ENCODE measurements at places on chromosomes 1 and 21. TPM values are rescaled to one million over a fixed set of nuclear protein-coding genes. Genes with fewer than 3 reads are reported as not detected.

GRCh38 chr1:115467196-115467595, 129.1 kb upstream of the NGF start:
- no peak overlapping the region for H3K27ac ChIP-seq
- no peaks in the 10 kb centered on the region for H3K27me3 ChIP-seq
- H3K4me3 ChIP-seq, result no peak overlapping the region

- H3K4me3 ChIP-seq, result no peak overlapping the region
Measured at GRCh38 chr21:28325618-28326017, 667.1 kb downstream of the LTN1 start.

TXLNA gene
- polyA plus RNA-seq, result 64.0 TPM

- no peak within 1 kb of the TSS for H3K27ac ChIP-seq
- DNase-seq, result no peak
- H3K27me3 ChIP-seq, result peaks cover 28% of the 10 kb centered on the region
- no peak within 1 kb of the TSS for H3K4me3 ChIP-seq
- no peaks in the 10 kb centered on the region for H3K36me3 ChIP-seq
Measured at GRCh38 chr1:39788758-39789570, at the start of gene BMP8B. Gene BMP8B, minus strand, starts transcription at chr1:39788865. Its CDS starts 380 bp downstream, at chr1:39788485.

DNA sequence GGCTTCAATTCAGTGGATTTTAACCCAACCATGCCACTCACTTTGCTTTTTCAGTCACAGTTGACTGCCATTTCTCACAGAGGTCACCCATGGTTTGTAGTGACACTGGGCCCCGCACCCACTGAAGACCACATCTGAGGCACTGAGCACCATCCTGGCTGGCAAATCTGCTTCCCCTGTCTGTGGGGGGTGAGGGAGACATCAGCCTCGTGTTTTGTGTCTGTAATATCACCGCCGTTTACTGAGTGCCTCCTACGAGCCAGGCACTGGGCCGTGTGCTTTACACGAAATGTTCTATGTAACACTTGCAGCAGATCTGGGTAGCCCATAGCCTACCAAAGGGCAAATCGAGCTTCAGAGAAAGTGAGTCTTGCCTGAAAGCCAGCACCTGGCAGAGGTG, 161.8 kb downstream of the PGBD5 start:
- H3K27ac ChIP-seq, result no peak overlapping the region
- H3K36me3 ChIP-seq, result peaks cover 11% of the 10 kb centered on the region
- H3K4me1 ChIP-seq, result no peaks in the 10 kb centered on the region
- H3K27me3 ChIP-seq, result no peaks in the 10 kb centered on the region
- H3K4me3 ChIP-seq, result no peak overlapping the region
- no peak for DNase-seq

DNA sequence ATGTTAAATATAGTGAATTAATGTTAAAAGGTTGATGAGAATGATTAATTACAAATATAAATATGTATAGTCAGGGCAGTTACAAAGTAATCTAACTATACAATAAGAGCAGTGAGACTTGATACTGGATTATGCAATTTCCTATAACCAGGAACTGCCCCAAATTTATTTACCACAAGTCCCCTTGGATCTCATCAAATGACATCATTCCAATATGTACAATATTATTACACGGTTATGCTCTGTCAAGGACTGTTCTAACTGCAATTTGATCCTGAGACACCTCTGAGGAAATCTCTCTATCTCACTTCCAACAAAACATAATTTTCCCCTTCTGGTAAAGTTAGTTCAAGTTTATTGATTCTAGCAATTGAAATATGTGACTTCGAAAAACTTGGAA, 917.6 kb downstream of the NCAM2 start:
- DNase-seq, result no peak
- H3K27ac ChIP-seq, result no peak overlapping the region
- H3K4me3 ChIP-seq, result no peak overlapping the region
- no peaks in the 10 kb centered on the region for H3K27me3 ChIP-seq

DNA sequence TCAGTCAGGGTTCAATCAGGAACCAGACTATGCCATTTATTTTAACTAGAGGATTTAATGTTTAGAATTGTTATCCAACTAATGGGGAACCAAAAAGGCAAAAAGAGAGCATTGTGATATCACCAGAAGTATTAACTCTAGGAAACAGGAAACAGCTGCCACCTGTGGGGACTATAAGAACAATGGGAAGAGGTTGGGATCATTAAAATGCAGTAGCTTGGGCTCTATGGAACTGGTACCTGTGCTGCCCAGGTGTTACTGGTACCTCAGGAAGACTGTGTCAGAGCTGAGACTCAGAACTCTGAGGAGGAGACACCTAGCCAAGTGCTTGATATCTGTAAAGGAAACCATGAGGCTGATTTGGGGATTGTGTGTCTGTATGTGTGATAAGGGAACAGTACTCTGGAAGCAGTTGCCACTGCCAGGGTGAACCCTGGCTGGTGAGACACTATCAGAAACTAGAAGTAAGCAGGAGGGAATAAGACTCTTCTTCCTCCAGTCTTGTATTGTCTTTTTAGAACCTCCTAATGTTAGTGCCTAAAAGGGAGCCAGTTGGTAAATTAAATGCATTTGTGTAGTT, 49.4 kb downstream of the MAN1A2 start:
- H3K4me1 ChIP-seq, result no peaks in the 10 kb centered on the region
- H3K27me3 ChIP-seq, result no peaks in the 10 kb centered on the region
- H3K4me3 ChIP-seq, result no peak overlapping the region
- no peak for DNase-seq
- H3K27ac ChIP-seq, result no peak overlapping the region
- H3K36me3 ChIP-seq, result no peaks in the 10 kb centered on the region

GRCh38 chr1:151128800-151129199, 17.6 kb downstream of the SEMA6C start:
- no peak overlapping the region for H3K27ac ChIP-seq
- no peaks in the 10 kb centered on the region for H3K36me3 ChIP-seq
- DNase-seq, result no peak
- no peak overlapping the region for H3K4me3 ChIP-seq
- no peaks in the 10 kb centered on the region for H3K27me3 ChIP-seq
- peaks cover 6% of the 10 kb centered on the region for H3K4me1 ChIP-seq

DNA sequence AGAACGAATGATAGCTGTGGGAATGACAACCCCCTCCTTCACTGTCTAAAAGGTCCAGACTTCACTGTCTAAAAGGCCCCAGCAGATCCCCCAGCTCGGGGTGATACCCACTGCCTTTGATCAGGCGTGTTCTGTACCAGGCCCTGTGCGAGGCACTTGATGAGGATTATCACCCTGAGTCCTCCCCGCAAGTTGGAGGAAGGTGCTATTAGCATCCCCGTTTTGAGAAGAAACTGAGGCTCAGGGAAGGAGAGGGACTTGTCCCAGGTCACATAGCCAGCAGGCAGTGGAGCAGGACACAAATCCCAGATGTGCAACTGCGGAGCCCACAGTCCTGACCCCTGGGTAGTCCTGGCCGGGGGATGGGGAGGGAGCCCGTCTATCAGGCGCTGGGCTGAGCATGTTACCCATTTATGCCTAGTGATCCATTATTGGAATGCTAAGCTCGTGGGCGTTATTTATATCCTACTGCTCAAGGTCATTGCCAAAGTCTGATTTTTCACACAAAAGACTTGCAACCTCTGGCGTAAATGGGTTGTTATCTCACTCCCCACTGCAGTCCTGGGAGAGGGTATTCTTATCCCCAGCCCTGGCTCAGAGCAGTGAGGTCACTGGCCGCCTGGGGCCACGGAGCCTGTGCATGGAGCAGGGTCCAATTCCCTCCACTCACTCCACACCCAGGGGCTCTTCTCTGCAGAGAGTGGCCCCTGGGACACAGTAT, 722.2 kb downstream of the MATN1 start:
- H3K27ac ChIP-seq, result no peak overlapping the region
- H3K4me3 ChIP-seq, result no peak overlapping the region
- no peaks in the 10 kb centered on the region for H3K4me1 ChIP-seq
- H3K27me3 ChIP-seq, result no peaks in the 10 kb centered on the region

- DNase-seq, result no peak
- no peaks in the 10 kb centered on the region for H3K36me3 ChIP-seq
- no peak overlapping the region for H3K27ac ChIP-seq
- H3K4me1 ChIP-seq, result no peaks in the 10 kb centered on the region
Measured at GRCh38 chr1:39689635-39690034, 1.6 kb downstream of the HPCAL4 start.

- no peaks in the 10 kb centered on the region for H3K36me3 ChIP-seq
- H3K4me1 ChIP-seq, result peaks cover 4% of the 10 kb centered on the region
- H3K4me3 ChIP-seq, result no peak overlapping the region
- DNase-seq, result no peak
- H3K27ac ChIP-seq, result no peak overlapping the region
- no peaks in the 10 kb centered on the region for H3K27me3 ChIP-seq
Measured at GRCh38 chr1:16166117-16166516, 10.2 kb upstream of the EPHA2 start.

DNA sequence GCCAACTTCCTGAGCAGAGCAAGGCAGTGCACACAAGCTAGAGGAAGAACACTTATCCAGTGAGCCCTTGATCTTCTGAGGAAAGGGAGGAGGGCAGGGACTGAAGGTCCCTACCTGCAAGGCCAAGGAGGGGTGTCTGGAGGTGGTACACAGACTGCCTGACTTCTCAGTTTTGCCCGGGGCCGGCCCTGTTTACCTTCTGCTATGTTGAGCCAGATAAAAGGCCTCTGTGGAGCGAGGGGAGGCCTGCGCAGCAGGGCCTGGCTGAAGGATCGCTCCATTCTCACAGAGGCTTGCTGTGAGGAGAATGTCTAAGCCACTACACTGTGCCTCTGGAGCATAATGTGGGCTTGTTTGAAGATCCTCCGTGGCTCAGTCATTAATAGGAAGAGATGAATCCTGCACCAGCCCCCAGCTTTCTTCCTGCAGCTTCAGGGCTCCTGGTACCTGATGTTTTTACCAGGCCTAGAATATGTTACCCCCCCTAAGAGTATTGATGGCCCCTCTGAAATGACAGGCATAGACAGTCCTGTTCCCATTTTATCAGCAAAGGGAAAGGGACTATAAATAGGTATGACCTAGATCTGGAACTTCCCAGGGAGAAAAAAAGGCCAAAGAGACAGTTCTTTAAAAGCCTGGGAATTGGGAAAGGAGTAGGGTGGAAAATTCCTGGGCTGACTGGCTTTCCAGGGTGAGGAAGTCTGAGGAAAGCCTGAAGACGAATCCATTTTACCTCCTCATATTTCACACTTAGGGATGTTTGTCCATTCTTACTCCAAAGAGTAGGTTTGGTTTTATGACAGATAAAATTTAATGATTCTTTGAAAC, 4.7 kb downstream of the POGK start:
- DNase-seq, result peak; percentile 13
- H3K4me3 ChIP-seq, result no peak overlapping the region
- no peaks in the 10 kb centered on the region for H3K27me3 ChIP-seq
- H3K27ac ChIP-seq, result no peak overlapping the region
- H3K4me1 ChIP-seq, result no peaks in the 10 kb centered on the region
- H3K36me3 ChIP-seq, result peaks cover 28% of the 10 kb centered on the region

GRCh38 chr1:62687903-62688686, at the start of gene DOCK7:
Gene DOCK7, minus strand, starts transcription at chr1:62688386. Its CDS starts 122 bp downstream, at chr1:62688264.
- peak within 1 kb of the TSS; percentile 74 for H3K27ac ChIP-seq
- H3K4me1 ChIP-seq, result peaks cover 19% of the 10 kb centered on the region
- DNase-seq, result peak; percentile 83
- H3K27me3 ChIP-seq, result no peaks in the 10 kb centered on the region
- no peaks in the 10 kb centered on the region for H3K36me3 ChIP-seq

ERVH48-1 gene
- not detected for polyA plus RNA-seq

DNA sequence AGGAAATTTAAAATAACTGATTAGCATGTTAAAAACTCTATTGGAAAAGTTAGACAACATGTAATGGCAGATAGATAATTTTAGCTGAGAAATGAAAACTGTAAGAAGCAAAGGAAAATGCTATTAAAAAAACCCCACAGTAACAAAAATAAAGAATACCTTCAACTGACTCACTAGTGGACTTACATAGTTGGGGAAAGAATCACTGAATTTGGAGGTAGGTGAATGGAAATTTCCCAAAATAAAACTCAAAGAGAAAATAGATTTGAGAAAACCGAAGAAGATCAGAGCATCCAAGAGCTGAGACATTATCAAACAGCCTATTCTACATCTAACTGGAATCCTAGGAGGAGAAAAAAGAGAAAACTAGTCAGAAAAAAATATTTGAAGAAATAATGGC, 34.7 kb downstream of the PDE4B start:
- H3K36me3 ChIP-seq, result no peaks in the 10 kb centered on the region
- H3K4me3 ChIP-seq, result no peak overlapping the region
- H3K27ac ChIP-seq, result no peak overlapping the region
- no peaks in the 10 kb centered on the region for H3K27me3 ChIP-seq

DNA sequence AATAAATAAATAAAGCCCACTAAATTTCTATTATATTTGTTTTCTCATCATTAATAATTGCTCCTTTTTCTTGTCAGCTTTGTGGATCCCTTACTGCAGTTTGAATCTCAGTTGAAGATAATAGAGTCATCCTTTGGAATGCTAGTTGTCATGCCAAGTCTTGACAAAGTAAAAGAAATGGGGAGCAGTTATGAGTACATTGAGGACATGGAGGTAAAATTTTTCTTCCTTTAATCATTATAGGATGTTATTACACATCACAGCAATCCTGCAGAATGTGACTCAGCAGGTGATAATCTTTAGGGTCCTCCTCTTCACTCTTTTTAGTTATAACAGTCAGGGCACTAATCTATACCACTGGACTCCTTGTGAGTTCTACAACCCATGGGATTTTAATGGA, 24.1 kb downstream of the MROH9 start:
- no peak overlapping the region for H3K4me3 ChIP-seq
- peak; percentile 38 for DNase-seq
- H3K27ac ChIP-seq, result no peak overlapping the region
- H3K4me1 ChIP-seq, result no peaks in the 10 kb centered on the region

Data from fibroblast of lung (primary cell).